ENCODE measurements at places on chromosomes 4 and X. TPM values are rescaled to one million over a fixed set of nuclear protein-coding genes. Genes with fewer than 3 reads are reported as not detected.

SPANXC gene
- total RNA-seq, result not detected

NAA15 gene
- total RNA-seq, result 37.0 TPM

CHRDL1 gene
- total RNA-seq, result under 0.01 TPM

IL2 gene
- not detected for total RNA-seq

TCEAL7 gene
- total RNA-seq, result 37.0 TPM

MTMR8 gene
- total RNA-seq, result 0.43 TPM

CSAG1 gene
- total RNA-seq, result not detected

ALAS2 gene
- total RNA-seq, result not detected

SPP1 gene
- 11.3 TPM for total RNA-seq

NLGN4X gene
- total RNA-seq, result 0.86 TPM

GABRA4 gene
- not detected for total RNA-seq

SPANXN3 gene
- not detected for total RNA-seq

PPP2R2C gene
- total RNA-seq, result not detected

NAP1L3 gene
- 5.5 TPM for total RNA-seq
